ENCODE measurements at places on chromosomes 4 and X. TPM values are rescaled to one million over a fixed set of nuclear protein-coding genes. Genes with fewer than 3 reads are reported as not detected.

The SLC9A6 gene
- polyA plus RNA-seq, result 18.3 TPM

The SHROOM4 gene
- 15.6 TPM for polyA plus RNA-seq

The LDB2 gene
- polyA plus RNA-seq, result 108 TPM

The TLR7 gene
- polyA plus RNA-seq, result 0.96 TPM

The PDGFRA gene
- 208 TPM for polyA plus RNA-seq

The RNF175 gene
- 3.9 TPM for polyA plus RNA-seq

The NAP1L3 gene
- polyA plus RNA-seq, result 16.0 TPM

The VCX3A gene
- polyA plus RNA-seq, result not detected

The NLGN3 gene
- polyA plus RNA-seq, result 4.3 TPM

The FAM156B gene
- 16.3 TPM for polyA plus RNA-seq

The HTN1 gene
- not detected for polyA plus RNA-seq

The ADGRG2 gene
- 19.8 TPM for polyA plus RNA-seq

The AREG gene
- not detected for polyA plus RNA-seq

The SYP gene
- 1.7 TPM for polyA plus RNA-seq

The ZDHHC15 gene
- 7.2 TPM for polyA plus RNA-seq

The GPRIN3 gene
- 6.6 TPM for polyA plus RNA-seq

The GNRHR gene
- 0.39 TPM for polyA plus RNA-seq

The NUP62CL gene
- polyA plus RNA-seq, result 10.0 TPM

The DDX53 gene
- polyA plus RNA-seq, result not detected

The FGF13 gene
- polyA plus RNA-seq, result 25.1 TPM
